ENCODE measurements at places on chromosomes 13 and 19. TPM values are rescaled to one million over a fixed set of nuclear protein-coding genes. Genes with fewer than 3 reads are reported as not detected.

Gene KCTD15
- 0.67 TPM for total RNA-seq

Gene KLK5
- not detected for total RNA-seq

Gene TPTE2
- not detected for total RNA-seq

Gene CACNG6
- not detected for total RNA-seq

Gene ANGPTL8
- not detected for total RNA-seq

All from activated CD8-positive, alpha-beta memory T cell treated with anti-CD3 and anti-CD28 coated beads, Interleukin-2, amount 10 ng/mL, durations not matched to agents 7 days and 5 days (primary cell).